Epithelial cell of proximal tubule (primary cell): ENCODE measurements at places on chromosomes 6 and 20.

- DNase-seq = peak; percentile 44
Observed at GRCh38 chr6:16292942-16293341, 54.6 kb downstream of the GMPR start.

GRCh38 chr6:125174626-125175025 is 21.1 kb downstream of the TPD52L1 start:
- DNase-seq = no peak

DNA sequence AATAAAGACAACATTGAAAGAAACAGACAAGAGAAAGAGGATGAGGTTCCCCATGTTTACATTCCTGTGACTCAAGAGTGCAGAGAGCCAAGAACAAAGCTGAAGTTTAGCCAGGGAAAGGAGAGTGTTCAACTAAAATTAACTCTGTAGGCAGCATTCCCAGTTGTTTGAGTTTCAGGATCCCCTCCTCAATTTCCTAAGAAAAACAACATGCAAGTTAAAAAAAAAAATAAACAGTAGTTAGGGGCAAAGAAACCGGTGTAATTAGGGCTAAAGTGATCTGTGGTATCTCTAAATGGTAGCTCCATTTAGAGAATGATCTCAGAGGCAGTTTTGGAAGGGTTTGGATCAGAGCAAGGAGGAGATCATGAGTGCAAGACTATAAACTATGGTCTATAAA is 30.9 kb upstream of the RAB23 start:
- DNase-seq = no peak

GRCh38 chr6:56567501-56567900 is 75.2 kb downstream of the DST start:
- DNase-seq = no peak

DNA sequence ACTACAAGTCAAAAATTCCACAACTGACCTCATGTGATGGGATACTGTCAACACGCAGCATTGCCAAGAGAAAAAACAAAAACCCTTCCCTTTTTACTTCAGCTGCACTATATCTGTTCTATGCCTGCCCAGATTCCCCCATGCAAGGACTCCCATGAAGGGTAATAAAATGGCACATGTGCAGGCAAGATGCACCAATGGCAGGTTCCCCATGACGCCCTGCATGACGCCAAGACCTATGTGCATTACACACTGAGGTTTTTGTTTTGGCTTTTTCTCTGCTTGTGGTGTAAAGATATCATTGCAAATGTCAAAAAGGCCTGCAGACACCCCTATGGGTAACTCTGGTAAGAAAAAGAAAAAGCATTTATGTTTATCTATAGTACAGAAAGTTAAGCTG is 403.4 kb downstream of the HDGFL1 start:
- no peak for DNase-seq

GRCh38 chr20:45518282-45518681 is 2.9 kb upstream of the SPINT3 start:
- DNase-seq = peak; percentile 22

- no peak for DNase-seq
Observed at GRCh38 chr20:21053002-21053762, 53.0 kb downstream of the LINC00237 start.

- no peak for DNase-seq
Observed at GRCh38 chr6:49415358-49415757, 47.7 kb downstream of the MMUT start.

DNA sequence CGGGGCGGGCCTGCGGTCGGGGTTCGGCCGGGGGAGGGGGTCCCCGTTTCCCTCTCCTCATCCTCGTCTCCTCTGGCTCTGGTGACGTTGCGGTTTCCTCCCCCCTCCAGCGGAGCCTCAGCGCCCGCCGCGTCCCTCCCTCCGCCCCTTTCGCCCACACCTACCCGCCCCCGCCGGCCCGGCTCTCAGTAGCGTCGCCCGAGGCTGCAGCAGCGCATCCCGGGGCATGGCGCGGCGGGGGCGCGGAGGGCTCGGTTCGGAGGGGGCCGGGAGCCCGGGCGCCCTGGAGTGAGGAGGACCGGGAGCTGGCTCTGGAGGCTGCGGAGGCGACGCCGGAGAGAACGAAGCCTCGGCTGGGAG is at the start of gene DSE:
TSS of gene DSE (plus strand) at position 188 of the 360 bp plus-strand sequence. CDS start 28,304 bp downstream, outside the sequence.
- no peak for DNase-seq

DNA sequence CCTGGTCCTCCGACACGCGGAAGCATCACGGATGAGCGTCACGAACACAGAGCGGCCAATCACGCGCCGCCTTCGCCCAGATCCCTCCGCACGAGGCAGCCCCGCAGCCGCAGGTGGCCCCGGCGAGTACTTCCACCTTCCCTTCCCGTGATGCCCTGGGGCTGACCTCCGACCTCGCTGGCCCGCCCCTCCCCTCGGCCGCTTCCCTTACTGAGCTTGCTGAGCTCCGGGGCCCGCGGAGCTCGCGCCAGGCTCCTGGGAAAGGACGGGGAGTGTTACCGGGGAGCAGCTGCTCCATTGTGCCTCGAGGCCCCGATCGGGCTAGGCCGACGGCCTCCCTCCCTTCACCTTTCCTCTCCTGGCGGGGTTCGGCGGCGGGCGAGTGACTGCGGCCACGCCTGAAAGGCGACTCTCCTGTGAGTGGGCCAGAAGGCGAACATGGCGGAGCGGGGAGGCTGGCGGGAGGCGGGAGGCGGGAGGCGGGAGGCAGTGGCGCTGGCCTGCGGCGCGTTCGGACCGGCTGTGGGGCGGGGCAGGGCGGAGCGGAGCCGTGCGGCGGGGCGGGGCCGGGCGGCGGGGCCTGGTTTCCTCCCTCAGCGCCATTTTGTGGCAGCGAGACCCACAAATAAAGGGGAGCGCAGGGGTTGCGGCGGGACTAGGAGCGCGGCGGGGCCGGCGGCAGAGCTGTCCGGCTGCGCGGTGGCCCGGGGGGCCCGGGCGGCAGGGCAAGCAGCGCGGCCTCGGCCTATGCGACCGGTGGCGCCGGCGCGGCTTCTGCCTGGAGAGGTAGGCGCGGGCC is at the start of gene WTAP:
TSS of gene WTAP (plus strand) at position 589 of the 799 bp plus-strand sequence. CDS start 8,760 bp downstream, outside the sequence.
- peak; percentile 63 for DNase-seq

- no peak for DNase-seq
Observed at GRCh38 chr6:16872543-16873235, 111.4 kb upstream of the ATXN1 start.

DNA sequence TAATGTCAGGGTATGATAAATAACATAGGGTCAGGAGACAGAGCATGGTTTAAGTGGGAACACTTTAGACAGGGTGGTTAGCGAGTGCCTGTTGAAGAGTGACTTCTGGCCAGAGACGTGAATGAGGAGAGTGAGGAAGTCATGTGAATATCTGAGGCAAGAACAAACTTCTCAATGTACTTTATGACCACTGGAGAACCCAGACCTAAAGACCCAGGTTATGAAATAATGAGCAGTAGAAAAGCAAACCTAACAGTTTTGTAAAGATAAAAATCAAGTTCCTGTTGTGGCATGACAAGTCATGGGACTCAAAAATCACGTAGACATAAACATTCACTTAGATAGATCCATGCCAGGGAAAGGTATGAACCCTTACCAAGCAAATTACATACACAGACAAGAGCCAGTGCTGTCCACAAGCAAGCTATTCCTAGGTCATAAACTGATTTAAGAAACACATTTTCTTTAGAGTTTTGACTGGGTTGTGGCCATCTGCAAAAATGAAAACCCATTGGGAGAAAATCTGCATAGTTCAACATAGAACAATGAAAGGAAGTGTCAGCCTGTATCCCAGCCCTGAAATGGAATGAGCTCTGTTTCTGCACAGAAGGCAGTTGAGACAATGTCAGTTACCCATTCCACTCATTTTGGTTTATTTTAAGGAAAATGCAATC is 2.2 kb upstream of the MYCT1 start:
- DNase-seq = no peak

GRCh38 chr6:37979392-37980221 is 160.1 kb downstream of the ZFAND3 start:
- DNase-seq = no peak

DNA sequence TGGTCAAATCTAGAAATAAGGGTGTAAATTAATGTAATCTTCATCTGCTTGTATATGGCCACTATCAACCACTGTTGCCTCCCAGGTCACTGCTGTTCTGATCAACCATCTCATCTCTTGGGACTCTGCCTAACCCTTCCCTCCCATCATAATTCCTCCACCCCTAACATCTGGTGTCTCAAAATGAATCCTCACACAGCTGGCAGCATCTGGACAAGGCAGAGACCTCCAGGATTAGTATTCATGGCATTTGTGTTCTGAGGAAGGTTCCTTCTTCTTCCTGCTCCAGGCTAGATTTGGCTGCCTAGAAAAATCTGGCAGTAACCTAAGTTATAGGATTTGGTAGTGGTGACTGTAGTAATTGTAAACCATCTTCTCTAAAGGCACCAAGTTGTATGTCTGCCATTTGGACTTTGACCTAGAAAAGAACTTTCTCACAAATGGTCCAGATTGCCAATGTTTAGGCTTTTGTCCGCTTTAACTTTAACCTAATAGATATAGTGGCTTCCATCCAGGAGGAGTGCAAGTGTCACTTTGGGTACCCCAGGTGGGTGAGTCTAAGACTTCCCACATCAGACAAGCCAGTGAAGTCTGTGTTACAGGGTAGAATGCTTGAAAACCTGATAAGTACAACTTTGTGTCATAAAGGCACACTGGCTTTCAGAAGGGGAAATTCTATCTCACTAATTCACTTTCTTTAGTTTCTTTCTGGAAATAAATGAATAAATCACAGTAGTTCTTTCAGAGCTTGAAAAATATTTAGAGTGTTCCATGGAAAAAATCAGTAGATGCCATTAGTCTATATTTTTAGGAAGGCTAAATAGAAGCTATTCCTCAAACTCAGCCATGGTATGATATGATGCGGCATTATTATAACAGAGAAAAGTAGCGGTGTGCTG is 3.0 kb upstream of the PHACTR2 start:
- no peak for DNase-seq

- DNase-seq = peak; percentile 64
Observed at GRCh38 chr6:163529605-163530004, 115.1 kb downstream of the QKI start.

GRCh38 chr6:93176070-93176469 is 243.3 kb downstream of the EPHA7 start:
- DNase-seq = no peak

GRCh38 chr6:9057937-9058336 is 622.6 kb upstream of the SLC35B3 start:
- no peak for DNase-seq

GRCh38 chr6:74451953-74452352 is 753.9 kb downstream of the COL12A1 start:
- DNase-seq = no peak

DNA sequence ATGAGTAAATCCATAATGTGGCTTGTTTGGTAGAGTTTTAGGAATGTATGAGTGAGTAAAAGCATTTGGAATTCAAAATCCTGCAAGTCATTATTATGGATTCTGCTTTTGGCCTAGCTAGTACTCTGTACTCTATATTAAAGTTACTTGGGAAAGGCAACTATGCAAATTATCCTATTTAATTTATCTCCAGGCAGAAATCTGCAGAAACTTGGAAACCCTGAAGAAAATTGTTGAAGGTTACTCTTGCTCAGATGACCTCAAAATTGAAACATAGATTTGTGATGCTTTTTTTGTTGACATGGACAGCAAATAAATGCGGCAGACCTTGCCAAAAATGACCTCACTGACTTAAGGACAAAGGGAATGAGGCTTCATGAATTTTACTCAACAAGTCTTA is 477.1 kb upstream of the EYS start:
- no peak for DNase-seq

DNA sequence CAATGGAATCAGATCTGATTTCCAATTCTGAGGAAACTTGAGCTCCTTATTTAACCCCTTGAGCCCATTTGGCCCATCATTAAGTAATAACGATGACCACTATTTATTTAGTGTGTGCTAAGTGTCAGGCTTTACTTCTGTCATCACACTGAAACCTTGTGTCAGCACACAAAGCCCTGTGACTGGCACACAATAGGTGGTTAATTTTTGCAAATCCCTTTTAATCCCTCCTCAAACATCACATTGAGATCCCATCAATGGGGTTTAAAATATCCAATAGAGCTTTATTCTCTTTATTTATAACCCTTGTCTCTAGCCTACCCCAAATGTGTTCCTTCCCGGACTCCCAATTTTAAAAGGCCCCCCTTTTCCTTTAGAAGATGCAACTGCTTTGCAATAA is 656.8 kb upstream of the CHD6 start:
- DNase-seq = no peak

GRCh38 chr20:45067558-45067957 is 33.4 kb downstream of the KCNS1 start:
- DNase-seq = no peak

DNA sequence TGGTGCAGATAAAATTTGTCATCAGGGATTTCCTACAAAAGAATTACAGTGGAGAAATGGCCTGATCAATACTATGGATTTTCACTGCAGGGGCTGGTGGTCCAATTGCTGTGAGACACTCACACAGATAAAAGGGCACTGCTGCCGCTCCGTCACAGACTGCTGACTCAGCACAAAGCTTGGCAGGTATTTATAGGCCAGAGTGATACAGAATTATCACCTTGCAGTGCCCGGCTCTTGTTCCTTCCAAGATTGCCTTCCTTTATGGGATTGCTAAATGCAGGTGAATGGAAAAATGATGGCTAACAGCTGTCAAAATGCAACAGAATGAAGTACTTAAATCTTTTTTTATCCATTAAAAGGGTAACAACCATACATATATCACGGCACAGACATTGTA is 247.8 kb upstream of the ZFP64 start:
- no peak for DNase-seq

- no peak for DNase-seq
Observed at GRCh38 chr6:68754681-68755213, 119.7 kb downstream of the ADGRB3 start.

DNA sequence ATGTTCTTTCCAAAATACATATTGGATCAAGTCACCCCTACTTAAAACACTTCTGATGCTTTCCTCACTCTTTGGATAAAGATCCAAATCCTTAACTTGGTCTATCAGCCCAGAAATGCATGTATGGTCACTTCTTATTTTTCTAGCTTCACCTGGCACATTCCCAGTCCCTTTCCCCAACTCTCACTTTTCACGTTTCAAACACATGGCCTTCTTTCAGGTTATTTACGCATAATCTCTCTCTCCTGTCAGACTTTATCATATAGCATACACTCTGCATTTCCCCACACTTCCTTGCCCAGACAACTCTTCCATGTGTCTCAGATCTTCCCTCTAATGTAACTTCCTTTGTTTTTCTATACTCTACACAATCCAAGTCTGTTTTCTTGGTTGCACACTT is 12.8 kb downstream of the PHIP start:
- no peak for DNase-seq

DNA sequence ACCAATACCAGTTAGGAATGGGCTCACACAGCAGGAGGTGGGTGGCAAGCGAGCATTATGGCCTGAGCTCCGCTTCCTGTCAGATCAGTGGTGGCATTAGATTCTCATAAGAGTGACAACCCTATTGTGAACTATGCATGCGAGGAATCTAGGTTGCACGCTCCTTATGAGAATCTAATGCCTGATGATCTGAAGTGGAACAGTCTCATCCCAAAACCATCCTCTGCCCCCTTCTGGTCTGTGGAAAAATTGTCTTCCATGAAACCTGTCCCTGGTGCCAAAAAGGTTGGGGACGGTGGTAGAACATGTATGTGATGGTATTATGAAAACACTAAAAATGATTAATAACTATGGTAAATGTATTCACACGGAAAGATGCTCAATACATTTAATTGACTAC is 99.7 kb upstream of the HIVEP1 start:
- DNase-seq = no peak
